ENCODE measurements at places on chromosomes 7 and 10.

- DNase-seq: no peak
Observed at GRCh38 chr7:35900651-35901050, 99.8 kb downstream of the SEPTIN7 start.

DNA sequence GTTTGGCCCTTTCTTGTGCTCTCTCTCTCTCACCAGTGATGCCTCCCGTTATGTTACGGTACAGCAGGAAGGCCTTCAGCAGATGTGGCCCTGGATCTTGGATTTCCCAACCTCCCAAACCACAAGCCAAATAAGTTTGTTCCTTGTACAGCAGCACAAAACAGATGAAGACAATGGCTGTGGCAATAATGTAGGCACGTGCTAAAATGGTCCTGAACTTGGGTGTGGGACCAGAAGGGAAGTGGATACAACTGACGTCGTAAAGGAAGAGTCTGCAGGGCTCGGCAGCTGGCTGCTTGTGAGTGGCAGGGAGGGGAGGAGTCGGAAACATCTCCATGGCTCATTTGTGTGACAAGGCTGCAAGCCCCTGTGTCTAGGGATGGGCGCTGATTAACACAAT is 26.8 kb downstream of the PROSER2 start:
- DNase-seq: no peak

- DNase-seq: no peak
Observed at GRCh38 chr7:46080595-46081159, 159.6 kb upstream of the IGFBP3 start.

DNA sequence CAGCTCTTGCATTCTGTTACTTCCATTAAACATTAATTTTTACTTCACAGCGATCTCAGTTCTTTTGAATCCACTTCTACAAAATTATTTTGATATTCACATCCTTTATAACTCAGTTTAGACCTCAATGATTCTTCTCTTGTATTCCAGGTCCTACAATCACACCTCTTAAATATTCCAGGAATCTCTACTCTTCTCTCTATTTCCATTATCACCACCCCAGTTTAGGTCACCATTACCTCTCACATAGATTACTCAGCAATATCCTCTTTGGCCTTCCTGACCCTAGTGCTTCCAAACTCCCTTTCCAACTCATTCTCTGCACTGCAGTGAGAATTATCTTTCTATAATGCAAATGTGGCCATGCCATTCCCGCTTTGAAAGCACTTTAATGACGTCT is 27.1 kb upstream of the GPR37 start:
- no peak for DNase-seq

- DNase-seq: no peak
Observed at GRCh38 chr7:65812281-65812680, 60.6 kb upstream of the VKORC1L1 start.

DNA sequence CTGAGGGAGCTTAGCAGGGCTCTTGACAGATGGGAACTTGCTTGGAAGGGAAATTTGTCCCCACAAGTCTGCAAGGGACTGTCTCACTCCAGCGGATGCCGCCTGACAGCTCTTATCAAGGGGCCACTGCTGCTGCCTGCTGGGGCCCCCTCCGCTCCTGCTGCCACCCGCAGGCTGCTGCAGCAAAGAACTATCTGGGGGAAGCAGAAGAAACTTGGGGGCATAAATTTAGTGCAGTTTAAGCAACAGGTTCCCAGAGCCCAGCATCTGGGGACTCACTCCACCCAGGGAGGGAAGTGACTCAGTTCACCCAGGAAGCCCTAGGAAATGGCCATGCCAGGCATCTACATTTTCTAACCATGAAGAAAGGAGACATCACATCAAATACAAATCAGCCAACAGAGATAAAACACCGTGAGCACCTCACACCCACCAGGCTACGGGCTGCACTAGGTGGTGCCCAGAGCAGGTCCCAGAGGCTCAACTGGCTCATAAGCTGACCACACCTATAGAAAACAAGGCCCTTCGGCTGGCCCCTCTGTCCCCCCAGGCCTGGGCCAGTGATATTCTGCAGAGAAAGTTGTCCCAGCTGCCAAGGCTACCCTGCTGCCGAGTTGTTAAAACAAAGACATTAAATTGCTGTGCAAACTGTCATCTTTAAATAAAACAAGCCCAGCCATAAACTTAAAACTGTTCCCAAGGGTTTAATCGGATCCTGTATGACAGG is 3.7 kb downstream of the RGS10 start:
- DNase-seq: no peak

DNA sequence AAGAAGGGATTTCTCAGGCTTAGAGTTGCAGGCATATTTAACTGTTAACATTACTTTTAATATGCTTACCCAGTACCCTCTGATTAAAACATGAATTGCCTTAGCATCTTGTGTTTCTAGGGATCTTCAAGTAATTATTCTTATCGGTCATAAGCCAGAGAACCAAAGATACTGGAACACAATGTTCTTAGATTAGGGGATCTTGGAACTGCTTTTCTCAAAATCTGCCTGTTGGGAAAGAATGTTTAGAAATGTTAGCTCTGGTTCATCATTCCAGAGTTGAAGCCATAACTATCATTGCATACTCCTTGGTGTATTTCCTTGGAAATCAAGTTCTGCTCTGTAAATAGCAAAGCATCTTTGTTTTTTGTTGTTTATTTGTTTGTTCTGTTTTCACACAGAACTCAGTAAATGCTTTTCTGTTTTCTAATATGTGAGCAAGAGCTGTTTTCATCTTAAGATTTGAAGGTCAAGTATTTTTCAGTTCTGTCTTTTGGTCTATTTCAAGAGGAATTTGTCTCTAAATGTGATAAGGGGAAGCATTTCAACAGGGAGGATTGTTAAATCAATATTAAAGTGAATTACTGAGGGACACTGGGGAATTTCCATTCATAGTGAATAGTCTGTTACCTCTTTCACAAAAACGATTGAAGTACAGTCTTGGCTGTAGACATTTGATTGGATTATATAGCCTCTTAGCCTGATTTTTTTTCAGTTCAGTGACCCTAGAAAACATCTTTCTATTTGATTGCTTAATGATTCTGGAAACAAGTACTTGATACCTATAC is 103.2 kb upstream of the CYP26C1 start:
- no peak for DNase-seq

DNA sequence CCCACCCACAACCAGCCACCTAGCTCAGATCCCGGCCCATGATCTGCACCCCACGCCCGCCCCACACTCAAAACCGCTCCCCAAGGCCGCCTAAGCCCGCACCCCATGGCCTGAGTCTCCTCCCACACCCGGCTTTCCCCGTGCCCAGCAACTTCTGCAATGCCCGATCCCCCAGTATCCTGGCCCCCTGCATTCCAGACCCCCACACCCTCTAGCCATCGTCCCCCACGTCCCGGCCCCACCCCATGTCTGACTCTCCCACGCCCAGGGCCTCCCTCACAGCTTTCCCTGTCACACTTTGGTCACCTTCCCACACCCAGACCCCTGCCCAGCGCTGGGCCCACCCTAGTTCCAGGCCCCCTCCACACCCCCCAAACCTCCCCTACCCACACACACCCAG is 20.1 kb upstream of the FXYD4 start:
- no peak for DNase-seq

DNA sequence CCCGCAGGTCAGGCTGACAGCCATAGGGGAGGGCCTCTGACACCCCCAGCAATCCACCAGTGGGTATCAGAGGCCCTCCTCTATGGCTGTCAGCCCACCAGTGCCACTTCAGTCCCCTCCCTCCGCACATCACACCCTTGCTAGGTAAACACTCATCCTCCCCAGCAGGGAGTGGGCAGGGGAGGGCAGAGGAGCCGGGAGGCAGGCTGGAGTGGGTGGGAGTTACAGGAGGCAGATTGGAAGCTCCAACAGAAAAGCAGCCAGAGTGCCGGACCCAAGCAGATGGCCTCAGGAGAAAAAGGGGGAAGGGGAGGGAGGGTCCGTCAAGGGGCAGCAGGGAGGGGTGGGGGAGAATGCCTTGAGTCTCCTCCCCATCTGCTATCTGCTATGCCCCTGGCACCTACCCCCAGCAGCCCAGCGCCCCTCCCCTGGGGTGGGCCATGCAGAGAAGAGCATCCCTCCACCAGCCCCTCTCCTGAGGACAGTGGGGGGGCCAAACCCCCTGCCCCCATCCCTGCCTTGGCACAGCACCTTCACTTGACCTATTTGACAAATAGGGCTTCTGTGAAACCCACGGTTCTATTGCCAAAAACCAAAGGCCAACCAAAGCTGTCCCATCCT is 2.4 kb downstream of the RASGEF1A start:
- no peak for DNase-seq

DNA sequence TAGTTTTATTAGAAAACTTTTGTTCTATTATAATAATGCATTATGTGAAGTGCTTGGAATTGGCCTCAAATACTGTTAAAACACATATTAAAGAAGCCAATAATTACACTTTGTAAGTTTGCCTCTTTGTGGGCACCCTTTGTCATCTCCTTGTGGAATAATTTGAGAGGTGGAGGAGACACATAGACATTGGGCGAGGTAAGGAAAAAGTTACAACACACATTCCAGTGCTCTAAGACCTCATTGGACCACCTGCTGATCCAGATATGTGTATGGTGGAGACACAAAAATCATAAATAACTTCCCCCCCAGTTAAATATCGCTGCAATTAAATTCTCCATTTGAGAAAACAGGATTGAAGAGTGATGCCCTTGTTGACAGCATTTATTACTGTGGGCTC is 511.8 kb downstream of the GFRA1 start:
- no peak for DNase-seq

GRCh38 chr10:130250127-130250526 is 113.9 kb downstream of the GLRX3 start:
- DNase-seq: no peak

DNA sequence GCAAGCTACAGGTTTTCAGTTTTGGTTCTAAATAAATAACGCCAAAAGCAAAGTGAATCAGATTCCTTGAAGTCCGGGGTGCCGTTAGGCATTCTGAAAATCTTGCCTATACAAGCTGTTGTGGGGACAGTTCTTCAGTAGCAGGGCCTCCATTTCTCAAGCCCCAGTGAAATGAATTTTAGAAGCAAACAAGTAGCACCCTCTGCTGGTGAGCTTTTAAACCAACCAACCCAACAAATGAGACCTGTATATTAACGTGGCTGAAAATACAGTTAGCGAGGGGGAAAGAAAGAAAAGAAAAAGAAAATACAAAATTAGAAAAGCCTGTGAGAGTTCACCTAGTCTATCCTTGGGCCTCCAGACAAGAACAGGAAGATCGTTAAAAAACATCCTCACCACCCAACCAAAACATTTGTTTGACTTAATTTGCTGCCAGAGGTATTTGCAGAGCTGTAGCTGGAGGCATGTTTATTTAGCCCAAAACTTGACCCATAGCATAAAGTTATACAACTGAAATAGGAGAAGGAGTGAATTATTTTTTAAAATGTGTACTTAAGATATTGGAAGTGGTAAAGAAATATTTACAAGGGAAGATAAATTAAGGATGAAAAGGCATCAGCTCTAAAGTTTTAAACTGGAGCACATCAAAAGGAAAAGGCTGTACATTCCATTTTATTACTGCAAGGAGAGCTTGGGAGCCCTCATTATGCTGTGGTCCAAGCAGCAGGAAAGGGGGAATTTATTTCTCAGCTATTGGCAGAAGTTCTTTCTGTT is 98.9 kb downstream of the DYNC1I1 start:
- DNase-seq: no peak

- DNase-seq: no peak
Observed at GRCh38 chr10:62812672-62813439, 3.3 kb downstream of the EGR2 start.
